ENCODE measurements at places on chromosomes 2 and 18. TPM values are rescaled to one million over a fixed set of nuclear protein-coding genes. Genes with fewer than 3 reads are reported as not detected.

- DNase-seq = no peak
Observed at GRCh38 chr18:57063601-57064103, 83.2 kb upstream of the BOD1L2 start.

DNA sequence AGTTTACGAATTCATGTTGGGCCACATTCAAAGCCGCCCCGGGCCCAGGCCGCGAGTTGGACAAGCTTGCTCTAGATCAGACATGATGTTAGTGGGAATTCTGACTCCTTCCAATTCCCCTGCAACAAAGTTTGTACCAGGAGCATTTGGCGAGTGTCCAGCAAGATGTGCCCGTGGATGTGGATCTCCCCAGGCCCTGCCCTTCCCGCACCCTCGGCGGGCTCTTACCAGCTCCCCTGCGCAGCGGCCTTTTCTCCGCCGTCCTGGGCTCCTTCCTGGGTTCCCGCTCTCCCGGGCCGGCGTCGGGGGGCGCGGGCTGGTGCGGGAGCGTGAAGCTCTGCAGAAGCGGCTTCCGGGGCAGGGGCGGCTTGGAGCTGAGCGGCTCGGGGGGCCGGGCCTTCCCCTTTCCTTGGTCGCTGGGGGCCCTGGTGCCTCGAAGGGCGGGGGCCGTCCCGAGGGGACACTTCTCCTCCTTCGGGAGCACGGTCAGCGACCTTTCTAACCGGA lies 90.8 kb upstream of the MGAT4A start:
- DNase-seq = no peak

- DNase-seq = no peak
Observed at GRCh38 chr2:203580844-203581243, 45.7 kb upstream of the RAPH1 start.

GRCh38 chr2:178949584-178949983 lies 100.4 kb downstream of the CCDC141 start:
- DNase-seq = no peak

Gene STPG4
- not detected for total RNA-seq

Data from RPMI7951 (cell line).